ENCODE measurements at places on chromosomes 1 and 21. TPM values are rescaled to one million over a fixed set of nuclear protein-coding genes. Genes with fewer than 3 reads are reported as not detected.

GRCh38 chr1:210252621-210253051 lies 20.0 kb downstream of the SERTAD4 start:
- H3K27ac ChIP-seq, result no peak overlapping the region
- H3K36me3 ChIP-seq, result no peaks in the 10 kb centered on the region

GRCh38 chr1:115982400-115982799 lies 6.1 kb downstream of the SLC22A15 start:
- H3K4me3 ChIP-seq, result no peak overlapping the region
- DNase-seq, result no peak
- H3K4me1 ChIP-seq, result peaks cover 21% of the 10 kb centered on the region
- no peak overlapping the region for H3K27ac ChIP-seq

Gene LEPROT
- total RNA-seq, result 22.9 TPM

GRCh38 chr1:202106340-202107254 lies 16.1 kb upstream of the GPR37L1 start:
- no peak for DNase-seq
- H3K27ac ChIP-seq, result peak overlapping the region; percentile 5
- H3K4me1 ChIP-seq, result peaks cover 8% of the 10 kb centered on the region
- H3K36me3 ChIP-seq, result no peaks in the 10 kb centered on the region
- no peak overlapping the region for H3K4me3 ChIP-seq

- no peak overlapping the region for H3K4me3 ChIP-seq
- no peak for DNase-seq
- peaks cover 5% of the 10 kb centered on the region for H3K4me1 ChIP-seq
- H3K27ac ChIP-seq, result no peak overlapping the region
- no peaks in the 10 kb centered on the region for H3K36me3 ChIP-seq
Observed at GRCh38 chr1:12052008-12052573, 11.0 kb upstream of the TNFRSF8 start.

DNA sequence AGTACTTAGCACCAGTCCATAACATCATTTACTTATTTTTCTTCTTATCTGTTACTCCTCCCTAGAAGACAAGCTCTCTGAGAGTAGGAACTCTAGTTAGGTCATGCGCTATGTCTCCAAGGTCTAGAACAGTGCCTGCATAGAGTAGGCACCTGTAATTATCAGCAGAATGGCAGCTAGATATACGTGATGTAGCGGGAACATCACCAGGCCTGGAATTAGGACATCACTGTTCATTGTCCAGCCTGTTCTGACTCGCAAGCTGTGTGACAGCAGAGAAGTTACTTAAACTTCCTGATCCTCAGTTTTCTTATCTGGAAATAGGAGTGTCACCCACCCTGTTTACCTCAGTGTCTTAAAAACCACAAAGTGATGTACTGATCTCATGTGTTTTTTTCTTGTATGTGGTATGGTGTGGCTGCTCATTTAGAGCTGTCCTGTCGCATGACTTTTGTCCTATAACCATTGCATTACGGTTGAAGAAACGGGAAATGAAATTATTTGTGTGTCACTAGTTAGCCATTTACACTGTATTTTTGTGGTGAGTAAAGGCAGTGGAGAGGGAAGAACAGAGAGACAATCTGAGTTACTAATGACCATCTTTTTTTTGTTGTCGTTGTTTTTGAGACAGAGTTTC lies 37.1 kb upstream of the EXO1 start:
- no peaks in the 10 kb centered on the region for H3K36me3 ChIP-seq
- no peaks in the 10 kb centered on the region for H3K4me1 ChIP-seq
- no peak overlapping the region for H3K4me3 ChIP-seq
- no peaks in the 10 kb centered on the region for H3K27me3 ChIP-seq

- peak overlapping the region; percentile 66 for H3K4me3 ChIP-seq
- H3K27ac ChIP-seq, result peak overlapping the region; percentile 63
- no peaks in the 10 kb centered on the region for H3K27me3 ChIP-seq
- peak; percentile 90 for DNase-seq
Observed at GRCh38 chr1:21937372-21938121, 437 bp upstream of the HSPG2 start.

GRCh38 chr21:41428311-41428710 lies 2.3 kb downstream of the MX1 start:
- DNase-seq, result no peak
- no peak overlapping the region for H3K27ac ChIP-seq
- no peaks in the 10 kb centered on the region for H3K36me3 ChIP-seq
- no peak overlapping the region for H3K4me3 ChIP-seq
- peaks cover 42% of the 10 kb centered on the region for H3K27me3 ChIP-seq
- peaks cover 6% of the 10 kb centered on the region for H3K4me1 ChIP-seq

DNA sequence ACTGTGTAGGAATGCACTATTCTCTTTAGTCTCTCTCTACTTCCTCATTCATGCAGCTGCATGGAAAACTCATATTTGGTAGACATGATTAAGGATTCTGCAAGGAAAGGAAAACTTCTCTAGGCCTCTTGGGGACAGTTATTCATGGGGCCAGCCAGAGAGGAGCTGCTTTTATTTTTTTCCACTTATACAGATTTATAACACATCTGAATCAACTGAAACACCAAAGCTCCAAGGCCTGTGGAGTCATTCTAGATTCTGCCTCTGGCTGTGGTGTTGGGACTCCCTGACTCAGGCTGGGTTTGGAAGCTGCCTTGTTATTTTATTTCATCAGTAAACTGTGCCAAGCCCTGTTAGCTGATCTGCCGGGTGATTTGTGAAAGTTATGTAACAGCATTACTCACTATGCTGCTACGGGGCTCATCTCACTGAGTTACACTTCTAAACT lies 83.9 kb upstream of the EDEM3 start:
- no peaks in the 10 kb centered on the region for H3K27me3 ChIP-seq
- no peaks in the 10 kb centered on the region for H3K36me3 ChIP-seq
- no peaks in the 10 kb centered on the region for H3K4me1 ChIP-seq

GRCh38 chr1:115457289-115457688 lies 119.2 kb upstream of the NGF start:
- no peaks in the 10 kb centered on the region for H3K36me3 ChIP-seq
- no peaks in the 10 kb centered on the region for H3K27me3 ChIP-seq
- no peaks in the 10 kb centered on the region for H3K4me1 ChIP-seq
- H3K27ac ChIP-seq, result no peak overlapping the region

DNA sequence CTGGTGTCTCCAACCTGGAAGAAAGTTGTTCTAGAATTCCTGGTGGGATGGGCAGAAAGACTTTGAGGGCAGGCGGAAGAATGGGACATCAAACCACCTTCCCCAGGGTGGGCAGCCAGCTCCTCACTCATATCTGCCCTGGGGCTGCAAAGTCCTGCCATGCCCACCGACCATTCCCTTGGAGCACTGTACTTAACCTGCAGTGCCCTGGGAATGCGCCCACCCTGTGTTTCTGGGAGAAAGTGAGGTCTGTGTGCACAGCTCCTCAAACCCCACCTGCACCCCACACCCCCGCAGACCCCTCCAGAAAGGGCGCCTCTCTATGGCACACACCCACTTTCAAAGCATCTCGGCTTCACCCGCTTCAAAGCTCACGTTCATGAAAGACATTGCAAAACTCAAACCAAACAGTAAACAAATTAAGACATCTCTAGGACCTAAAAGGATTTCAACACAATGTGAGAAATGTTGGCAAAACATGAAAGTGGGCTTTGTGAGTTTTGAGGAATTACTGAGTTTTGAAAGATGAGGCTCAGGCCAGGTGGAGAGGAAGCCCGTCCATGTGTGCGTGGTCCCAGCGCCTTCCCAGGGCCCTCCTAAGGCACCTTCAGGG lies 25.1 kb downstream of the KRTAP10-1 start:
- no peaks in the 10 kb centered on the region for H3K36me3 ChIP-seq
- no peak overlapping the region for H3K4me3 ChIP-seq
- H3K4me1 ChIP-seq, result no peaks in the 10 kb centered on the region

DNA sequence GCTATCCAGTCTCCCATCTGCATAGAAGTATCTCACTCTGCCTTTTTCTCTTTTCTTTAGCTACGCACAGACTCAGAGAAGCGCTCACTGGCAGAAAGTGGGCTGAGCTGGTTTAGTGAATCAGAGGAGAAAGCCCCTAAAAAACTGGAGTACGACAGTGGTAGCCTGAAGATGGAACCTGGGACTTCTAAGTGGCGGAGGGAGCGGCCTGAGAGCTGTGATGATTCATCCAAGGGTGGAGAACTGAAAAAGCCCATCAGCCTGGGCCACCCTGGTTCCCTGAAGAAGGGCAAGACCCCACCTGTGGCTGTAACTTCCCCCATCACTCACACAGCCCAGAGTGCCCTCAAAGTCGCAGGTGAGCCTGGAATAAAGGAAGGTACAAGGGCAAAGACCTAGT lies 48.0 kb upstream of the IPO9 start:
- peaks cover 18% of the 10 kb centered on the region for H3K36me3 ChIP-seq
- no peak overlapping the region for H3K27ac ChIP-seq
- no peak for DNase-seq
- H3K27me3 ChIP-seq, result no peaks in the 10 kb centered on the region

Gene ZNF593OS
- not detected for total RNA-seq

Gene NHLH1
- 0.69 TPM for total RNA-seq

Measured in GM23338 (cell line).